ENCODE measurements at places on chromosomes 13 and 19.

DNA sequence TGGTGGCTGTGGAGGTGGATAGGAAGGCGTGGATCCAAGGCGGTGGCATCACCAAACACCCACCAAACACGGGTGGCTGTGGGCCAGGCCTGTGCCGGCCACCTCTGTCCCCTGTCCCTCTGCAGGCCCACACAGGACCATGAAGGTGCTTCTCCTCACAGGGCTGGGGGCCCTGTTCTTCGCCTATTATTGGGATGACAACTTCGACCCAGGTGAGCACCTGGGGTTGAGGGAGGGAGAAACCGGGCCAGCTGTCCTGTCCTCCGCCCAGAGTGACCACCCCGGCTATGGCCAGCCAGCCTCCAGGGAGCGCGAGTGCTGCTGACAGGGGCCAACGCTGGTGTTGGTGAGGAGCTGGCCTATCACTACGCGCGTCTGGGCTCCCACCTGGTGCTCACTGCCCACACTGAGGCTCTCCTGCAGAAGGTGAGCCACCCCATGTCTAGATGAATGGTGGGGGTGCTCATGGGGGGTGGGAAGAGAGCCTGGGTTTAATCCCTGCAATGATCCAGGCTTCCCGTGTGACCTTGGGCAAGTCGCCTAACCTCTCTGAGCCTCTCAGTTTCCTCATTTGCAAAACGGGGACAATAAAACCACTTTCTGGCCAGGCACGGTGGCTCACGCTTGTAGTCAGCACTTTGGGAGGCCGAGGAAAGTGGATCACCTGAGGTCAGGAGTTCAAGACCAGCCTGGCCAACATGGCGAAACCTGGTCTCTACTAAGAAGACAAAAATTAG is 4.0 kb downstream of the HSD11B1L start:
- DNase-seq = no peak

GRCh38 chr13:52002361-52002760 is 8.9 kb downstream of the ATP7B start:
- no peak for DNase-seq

- peak; percentile 45 for DNase-seq
Measured at GRCh38 chr13:97359181-97360057, 74.5 kb upstream of the RAP2A start.

GRCh38 chr13:58085819-58086218 is 454.3 kb downstream of the PCDH17 start:
- DNase-seq = no peak

DNA sequence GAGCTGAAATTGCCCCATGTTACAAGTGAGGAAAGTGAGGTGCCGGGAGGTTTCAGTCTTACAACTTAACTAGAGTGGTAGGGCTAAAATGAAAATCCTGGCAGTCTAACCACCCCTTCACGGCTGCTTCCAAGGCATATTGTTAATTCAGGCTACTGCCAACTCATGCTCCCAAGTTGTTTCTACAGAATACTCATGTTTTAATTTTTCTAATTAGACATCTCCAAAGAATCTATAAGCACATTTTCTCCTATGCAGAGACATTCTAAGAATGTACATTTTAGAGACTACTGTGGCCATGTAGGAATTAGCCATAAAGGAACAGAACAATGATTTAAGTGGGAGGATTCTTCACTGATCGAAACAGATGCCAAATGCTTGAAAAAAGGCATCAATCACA is 7.0 kb upstream of the TSC22D1 start:
- DNase-seq = no peak

- DNase-seq = no peak
Measured at GRCh38 chr19:21750586-21751128, 16.7 kb downstream of the ZNF100 start.

DNA sequence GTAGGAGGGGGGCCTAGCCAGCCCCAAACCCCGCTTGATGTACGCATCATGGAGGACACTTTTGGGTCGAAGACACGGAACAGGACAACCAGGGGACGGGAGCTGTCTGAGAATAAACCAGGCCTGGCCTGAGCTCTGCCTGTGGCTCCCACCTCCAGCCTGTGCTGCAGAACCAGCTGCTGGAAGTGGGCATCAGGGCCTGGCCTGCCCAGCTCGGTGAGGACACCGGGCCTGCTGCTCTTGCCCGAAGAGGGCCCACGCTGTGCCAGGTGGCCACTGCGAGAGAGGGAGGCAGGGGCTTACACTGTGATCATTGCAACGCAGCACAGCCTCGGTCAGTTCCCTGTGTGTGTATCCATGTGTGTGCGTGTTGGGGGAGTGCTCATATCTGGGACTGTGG is 34.6 kb downstream of the CEBPG start:
- DNase-seq = no peak

DNA sequence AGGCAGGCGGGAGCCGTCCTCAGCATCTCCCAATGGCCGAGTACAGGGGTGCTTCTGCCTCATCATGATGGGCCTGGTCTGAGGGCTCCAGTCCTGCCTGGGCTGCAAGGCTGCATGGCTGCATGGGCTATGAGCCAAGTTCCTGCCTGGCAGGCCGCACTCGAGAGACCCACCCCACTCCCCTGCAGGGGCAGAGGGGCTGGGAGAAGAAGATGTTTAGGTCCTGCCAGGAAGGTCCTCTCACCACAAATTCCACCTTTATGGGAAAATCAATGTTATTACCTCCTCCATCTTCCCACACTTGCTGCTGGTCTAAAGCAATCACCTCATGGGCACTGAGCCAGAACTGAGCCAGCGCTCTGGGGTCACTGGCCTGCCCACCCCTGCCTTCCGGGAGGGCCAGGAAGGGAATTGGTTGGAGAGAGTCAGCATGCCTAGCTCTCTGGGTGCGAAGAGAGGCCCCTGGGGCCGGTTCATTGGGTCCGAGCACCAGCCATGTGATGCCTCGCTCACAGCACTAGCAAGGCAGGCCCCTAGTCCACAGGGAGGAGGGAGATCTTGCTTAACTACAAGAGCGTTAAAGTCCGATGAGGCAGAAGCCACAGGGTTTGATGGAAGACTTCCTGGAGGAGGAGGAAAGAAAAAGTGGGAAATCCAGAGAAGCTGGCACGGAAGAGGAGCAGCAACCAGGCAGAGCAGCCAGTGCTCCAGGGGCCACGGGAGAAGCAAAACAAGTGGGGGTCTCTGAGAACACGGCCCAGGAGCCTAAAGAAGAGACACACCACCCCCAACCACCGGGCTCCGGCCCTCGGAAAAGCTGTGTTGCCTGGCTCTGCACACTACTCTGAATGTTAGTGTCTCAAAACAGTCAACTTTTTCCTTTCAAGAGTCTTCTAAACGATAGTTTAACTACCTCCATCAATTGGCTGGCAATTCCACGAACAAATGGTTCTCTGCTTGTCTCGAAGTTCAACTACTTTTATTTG is 63.1 kb downstream of the CEBPG start:
- DNase-seq = no peak

DNA sequence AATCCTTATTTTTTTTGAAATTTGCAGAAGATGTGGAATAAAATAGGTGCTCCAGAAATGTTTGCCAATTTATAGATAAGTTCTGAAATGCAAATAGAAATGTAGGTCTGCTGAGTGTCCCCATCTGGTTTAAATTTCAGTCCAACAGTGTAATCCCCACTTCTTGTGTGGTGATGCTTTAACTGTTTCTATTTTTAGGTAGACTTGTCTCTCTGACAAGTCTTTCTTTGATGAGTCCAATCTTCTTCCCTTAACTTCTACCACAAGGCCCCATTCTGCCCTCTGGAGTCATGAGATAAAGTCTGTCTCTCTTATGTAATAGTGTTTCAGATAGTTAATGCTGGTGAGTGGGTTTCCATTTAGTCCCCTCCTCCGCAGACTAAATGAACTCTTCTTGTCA is 390.4 kb downstream of the RFC3 start:
- no peak for DNase-seq

- no peak for DNase-seq
Measured at GRCh38 chr13:94657167-94657566, 55.2 kb downstream of the SOX21 start.

- DNase-seq = no peak
Measured at GRCh38 chr13:89052699-89053098, 1381.5 kb downstream of the SLITRK5 start.

DNA sequence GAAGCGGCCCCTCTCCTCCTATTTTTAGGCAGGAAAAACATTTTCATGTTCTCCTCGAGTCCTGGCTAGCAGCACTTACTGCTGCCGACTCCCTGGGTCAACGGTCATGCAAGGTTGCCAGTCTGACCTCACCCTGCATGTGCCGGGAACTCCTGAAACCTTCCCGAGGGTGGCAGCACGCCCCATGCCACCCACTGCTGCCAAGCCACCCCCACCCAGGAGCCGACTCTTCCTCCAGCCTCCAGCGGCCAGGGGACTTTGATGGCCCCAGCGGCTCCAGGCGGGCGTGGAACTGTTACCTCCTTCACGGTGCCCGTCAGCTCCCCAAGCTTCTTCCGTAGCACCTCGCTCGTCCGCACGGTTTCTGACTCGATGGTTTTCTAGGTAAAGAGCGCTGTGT is 8.7 kb downstream of the TIMM44 start:
- DNase-seq = no peak

DNA sequence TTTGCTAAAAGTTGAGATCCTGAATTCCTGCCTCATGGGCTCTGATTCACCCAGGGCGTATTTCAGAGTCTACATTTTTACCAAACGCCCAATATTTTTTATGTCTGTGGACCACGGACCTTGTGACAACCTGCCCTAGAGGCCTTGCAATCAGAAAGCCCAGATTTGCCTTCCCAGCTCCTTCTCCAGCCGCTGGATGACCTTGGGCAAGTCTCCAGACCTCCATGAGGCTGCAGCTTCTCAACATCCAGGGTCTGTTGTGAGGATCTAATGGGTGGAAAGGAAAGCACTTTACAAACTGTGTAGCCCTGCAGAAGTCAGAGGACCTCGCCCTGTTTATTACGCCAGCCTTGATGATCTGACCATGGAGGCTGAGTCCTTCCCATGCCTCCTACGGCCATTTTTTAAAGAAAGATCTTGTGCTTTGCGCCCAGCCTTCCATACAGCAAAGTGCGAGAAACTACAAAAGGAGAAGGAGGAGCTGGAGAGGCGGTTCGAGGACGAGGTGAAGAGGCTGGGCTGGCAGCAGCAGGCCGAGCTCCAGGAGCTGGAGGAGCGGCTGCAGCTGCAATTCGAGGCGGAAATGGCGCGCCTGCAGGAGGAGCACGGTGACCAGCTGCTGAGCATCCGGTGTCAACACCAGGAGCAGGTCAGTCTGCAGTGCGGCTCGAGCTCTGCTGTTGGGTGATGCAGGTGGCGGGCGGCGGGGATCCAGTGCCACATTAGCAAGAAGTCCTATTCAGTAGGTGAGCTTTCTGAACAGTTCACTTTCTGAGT is 115.6 kb downstream of the SLC7A1 start:
- DNase-seq = no peak

GRCh38 chr13:50993934-50994333 is 84.3 kb downstream of the RNASEH2B start:
- no peak for DNase-seq

GRCh38 chr13:46334035-46334822 is 52.8 kb downstream of the RUBCNL start:
- DNase-seq = no peak

GRCh38 chr13:112132142-112132541 is 65.2 kb downstream of the SOX1 start:
- no peak for DNase-seq

- no peak for DNase-seq
Measured at GRCh38 chr19:3338541-3339181, 27.7 kb upstream of the NFIC start.

GRCh38 chr13:47287291-47287751 is 390.5 kb upstream of the HTR2A start:
- DNase-seq = peak; percentile 50

DNA sequence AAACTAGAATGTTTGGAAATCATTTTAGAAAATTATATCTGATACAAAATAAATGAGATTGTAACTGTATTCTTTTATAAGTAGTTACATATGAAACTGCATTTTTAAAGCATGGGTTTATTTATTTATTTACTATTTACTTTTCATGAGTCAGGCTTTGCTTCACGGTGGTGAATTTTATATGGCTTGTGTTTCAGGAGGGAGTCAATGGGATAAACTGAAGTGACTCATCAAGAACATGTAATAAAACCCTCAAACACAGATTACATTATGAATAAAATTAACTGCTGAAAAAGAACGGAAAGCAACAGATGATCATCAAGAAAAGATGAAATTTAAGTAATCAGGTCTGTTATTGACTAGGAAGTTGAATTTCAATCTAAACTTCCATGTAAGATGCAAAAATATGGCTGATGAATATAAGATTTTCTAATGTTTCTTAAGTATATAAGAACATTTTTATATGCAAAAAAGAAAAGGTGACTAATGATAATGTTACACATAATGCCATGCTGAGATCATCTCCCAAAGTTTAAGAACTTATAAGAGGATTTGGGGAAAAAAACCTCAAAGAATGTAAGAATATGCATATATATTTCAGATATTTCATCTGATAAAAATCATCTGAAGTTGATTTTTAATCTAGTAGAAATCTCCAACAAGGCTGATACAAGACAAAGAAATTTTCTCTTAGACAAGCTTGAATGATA is 383.6 kb downstream of the SLITRK1 start:
- DNase-seq = peak; percentile 32

- no peak for DNase-seq
Measured at GRCh38 chr13:40565282-40566148, 100.9 kb downstream of the FOXO1 start.

All from non-pigmented ciliary epithelial cell (primary cell).